Activated CD4-positive, alpha-beta T cell treated with anti-CD3 and anti-CD28 coated beads, Interleukin-10, Interleukin-2, amounts not matched to agents 100 ng/mL and 50 ng/mL, durations not matched to agents 16 hours and 8 hours (primary cell): ENCODE measurements at places on chromosomes 3 and 15.

GRCh38 chr3:5051772-5052171, 70.3 kb upstream of the ARL8B start:
- DNase-seq: peak; percentile 74

DNA sequence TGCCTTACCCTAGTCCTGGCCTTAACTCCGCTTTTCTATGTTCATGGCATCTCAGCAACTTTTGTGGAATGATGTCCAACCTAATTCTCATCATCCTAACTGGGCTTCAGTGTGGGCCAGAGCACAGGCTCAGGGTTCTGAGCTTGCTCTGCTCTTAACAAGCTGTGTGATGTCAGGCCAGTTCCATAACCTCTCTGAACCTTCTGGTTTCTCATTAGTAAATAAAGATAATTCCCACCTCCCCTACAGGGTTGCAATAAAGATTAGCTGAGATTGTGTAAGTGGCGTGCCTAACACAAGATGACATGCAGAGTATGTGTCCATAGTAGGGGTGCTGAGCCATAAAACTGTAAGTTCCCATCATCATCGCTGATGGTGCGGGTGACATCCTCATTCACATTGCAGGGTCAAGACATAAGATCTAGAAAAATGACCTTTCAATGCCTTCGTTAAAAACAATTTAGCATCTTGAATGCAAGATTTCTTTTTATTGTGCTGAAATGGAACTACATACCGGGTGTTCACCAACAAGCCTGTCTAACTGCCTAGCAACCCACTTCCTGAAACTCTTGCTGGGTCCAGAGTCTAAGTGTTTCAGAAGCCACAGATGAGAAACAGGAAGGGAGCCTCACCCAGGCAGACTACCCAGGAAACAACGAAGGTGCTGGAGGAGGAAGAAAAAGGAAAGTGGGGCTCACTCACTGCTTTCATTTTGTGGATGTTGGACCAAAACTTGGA, 36.2 kb downstream of the CDCP1 start:
- DNase-seq: peak; percentile 75

- DNase-seq: no peak
Observed at GRCh38 chr15:51051776-51052175, 42.9 kb downstream of the TNFAIP8L3 start.

- no peak for DNase-seq
Observed at GRCh38 chr15:22930782-22931484, 49.2 kb downstream of the CYFIP1 start.

DNA sequence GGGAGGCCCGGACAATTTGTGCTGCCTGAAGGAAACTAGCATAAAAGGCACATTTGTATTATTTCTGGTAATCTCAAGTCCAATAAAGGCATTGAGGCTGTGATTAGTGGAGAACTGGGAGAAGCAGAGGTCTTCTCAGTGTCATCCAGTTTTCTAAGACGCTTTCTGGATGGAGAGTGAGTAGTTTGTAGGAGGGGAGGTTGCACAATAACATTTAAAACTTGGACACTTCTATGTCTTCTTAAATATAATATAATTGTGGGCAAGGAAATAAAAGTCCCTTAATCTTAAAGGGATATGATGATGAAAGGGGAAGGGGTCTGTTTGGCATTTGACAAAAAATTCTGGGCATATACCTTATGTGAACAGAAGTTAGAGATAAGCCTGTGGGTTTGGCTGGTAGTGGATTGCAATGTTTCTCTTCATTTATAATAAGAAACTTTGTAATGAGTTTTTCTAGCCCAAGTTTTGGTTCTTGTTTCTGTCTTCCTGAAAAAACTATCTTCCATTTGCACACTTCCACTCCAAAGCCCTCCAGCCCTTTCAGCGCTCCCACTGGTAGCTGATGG, 291.6 kb upstream of the TGFBR2 start:
- no peak for DNase-seq

GRCh38 chr3:110793611-110794010, 278.0 kb upstream of the NECTIN3 start:
- no peak for DNase-seq

- DNase-seq: no peak
Observed at GRCh38 chr3:64238971-64239667, 13.9 kb upstream of the PRICKLE2 start.

DNA sequence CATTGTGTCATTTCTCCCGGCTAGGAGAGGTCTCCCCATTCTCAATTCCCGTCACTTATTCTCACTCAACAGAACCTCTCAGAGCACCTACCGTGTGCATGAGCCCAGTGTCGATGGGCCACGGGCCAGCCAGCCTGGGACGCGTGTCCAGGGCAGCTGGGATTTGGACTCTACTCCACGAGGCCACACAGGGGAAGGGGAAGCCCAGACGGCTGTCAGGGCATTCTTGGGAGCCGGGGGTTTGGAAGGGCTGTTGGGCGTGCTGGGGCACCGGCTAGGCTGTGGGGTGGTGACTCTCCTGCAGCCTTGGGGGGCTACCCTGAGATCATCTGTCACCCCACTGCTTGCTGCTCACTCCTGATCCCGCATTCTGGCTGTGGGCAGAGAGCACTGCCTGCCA, 41.7 kb upstream of the PCSK6 start:
- DNase-seq: no peak

- no peak for DNase-seq
Observed at GRCh38 chr3:12670365-12671119, 6.6 kb upstream of the RAF1 start.

- DNase-seq: peak; percentile 96
Observed at GRCh38 chr15:63504247-63504978, at the start of gene USP3. Gene USP3, plus strand, starts transcription at chr15:63504593. Its CDS starts 147 bp downstream, at chr15:63504740.

GRCh38 chr3:38608086-38608775, 41.3 kb downstream of the SCN5A start:
- DNase-seq: no peak

- peak; percentile 52 for DNase-seq
Observed at GRCh38 chr3:68249265-68249664, 594.9 kb upstream of the SUCLG2 start.

GRCh38 chr3:131883086-131883485, 151.7 kb downstream of the CPNE4 start:
- no peak for DNase-seq

DNA sequence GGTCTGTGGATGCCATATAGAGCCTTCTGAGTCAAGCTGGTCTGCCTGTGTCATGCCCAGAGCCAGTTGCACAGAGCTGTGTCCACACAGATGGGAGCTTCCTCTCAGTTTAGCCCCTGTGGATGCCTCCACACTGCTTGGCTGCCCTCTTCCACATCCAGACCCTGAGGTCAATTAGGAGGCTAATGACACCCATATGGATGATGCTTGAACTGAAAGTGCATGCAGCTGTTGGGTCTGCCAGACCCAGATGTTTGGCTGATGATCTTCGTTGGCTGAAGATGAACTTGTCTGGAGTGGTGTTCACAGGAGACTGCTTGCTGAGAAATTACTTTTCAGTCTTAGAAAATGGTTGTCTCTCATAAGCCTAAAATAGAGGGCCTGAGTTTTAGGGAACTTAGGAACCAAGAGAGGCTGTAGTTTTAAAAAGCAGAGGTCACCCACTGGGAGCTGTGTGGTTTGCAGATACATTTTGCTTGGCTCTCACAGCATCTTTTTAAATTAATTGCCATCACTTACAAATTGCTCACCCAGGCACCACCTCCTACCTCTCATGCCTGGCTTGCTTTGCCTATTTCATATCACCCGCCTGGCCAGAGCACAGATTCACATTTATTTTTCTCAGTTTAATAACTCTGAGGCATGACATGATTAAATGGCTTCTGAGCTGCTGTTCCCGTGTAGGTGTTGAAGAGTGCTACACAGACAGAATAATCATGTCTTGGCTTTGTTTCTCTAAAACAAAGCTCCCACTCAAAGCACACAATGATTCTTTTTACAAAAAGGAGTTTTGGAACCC, 176.1 kb downstream of the MINAR1 start:
- DNase-seq: no peak

GRCh38 chr15:40793216-40793989, 13.5 kb upstream of the ZFYVE19 start:
- DNase-seq: peak; percentile 76

DNA sequence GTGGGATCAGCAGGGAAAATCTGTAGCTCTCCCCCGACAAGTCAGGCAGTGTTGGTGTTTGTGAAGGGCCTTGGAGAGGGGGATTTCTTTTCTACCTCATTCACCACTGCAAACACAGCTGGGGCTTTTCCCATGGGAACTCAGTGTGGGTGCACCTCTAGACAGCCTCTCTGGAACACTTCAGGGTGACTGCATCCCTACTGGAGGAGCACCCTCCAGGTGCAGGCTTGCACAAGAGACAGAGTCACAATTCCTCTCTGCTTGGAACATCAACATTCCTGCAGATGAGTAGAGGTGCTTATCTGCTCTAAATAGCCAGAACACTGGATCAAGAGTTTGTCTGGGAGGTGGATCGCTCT, 72.7 kb upstream of the AKAP13 start:
- no peak for DNase-seq

- no peak for DNase-seq
Observed at GRCh38 chr15:46753946-46754345, 963.4 kb upstream of the SEMA6D start.

DNA sequence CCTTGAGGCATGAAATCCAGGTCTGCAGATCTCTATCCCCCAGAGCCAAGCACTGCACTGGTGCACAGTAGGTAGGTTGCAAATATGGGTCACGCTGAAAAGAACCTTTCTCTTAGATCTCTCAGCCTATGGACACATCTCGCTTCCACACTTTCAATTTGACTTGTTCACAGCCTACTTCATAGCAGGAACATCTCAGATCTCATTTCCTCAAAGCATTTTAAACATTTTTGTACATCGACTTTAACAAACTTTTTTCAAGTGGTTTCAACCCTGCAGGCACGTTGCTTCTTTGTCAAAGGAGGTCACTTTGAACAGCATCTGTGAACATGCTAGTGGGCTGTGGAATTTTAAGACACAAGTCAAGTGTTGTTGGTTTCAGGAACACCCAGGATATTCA, 76.0 kb downstream of the SLC12A8 start:
- DNase-seq: no peak

GRCh38 chr15:68583936-68584755, 5.4 kb downstream of the CORO2B start:
- DNase-seq: no peak

DNA sequence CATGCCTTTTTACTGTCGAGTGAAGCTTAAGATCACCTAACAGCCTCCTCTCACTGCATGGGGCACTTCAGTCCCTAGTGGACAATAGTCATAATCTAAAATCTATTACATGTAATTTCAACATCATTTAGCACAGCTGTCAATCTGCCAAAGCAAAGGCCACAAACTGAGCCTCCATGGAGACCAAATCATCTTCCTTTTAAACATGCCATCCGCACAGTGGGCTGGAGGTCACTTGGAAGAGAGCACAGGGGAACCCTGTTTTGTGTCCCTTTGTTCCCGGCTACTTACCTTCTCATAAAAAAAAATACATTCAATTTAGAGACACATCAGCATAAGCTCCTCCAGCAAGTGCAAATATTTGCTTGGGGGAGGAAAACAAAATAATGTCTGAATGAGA, 167.3 kb downstream of the SQOR start:
- DNase-seq: no peak

- DNase-seq: peak; percentile 31
Observed at GRCh38 chr3:171704002-171704401, 106.3 kb downstream of the PLD1 start.

DNA sequence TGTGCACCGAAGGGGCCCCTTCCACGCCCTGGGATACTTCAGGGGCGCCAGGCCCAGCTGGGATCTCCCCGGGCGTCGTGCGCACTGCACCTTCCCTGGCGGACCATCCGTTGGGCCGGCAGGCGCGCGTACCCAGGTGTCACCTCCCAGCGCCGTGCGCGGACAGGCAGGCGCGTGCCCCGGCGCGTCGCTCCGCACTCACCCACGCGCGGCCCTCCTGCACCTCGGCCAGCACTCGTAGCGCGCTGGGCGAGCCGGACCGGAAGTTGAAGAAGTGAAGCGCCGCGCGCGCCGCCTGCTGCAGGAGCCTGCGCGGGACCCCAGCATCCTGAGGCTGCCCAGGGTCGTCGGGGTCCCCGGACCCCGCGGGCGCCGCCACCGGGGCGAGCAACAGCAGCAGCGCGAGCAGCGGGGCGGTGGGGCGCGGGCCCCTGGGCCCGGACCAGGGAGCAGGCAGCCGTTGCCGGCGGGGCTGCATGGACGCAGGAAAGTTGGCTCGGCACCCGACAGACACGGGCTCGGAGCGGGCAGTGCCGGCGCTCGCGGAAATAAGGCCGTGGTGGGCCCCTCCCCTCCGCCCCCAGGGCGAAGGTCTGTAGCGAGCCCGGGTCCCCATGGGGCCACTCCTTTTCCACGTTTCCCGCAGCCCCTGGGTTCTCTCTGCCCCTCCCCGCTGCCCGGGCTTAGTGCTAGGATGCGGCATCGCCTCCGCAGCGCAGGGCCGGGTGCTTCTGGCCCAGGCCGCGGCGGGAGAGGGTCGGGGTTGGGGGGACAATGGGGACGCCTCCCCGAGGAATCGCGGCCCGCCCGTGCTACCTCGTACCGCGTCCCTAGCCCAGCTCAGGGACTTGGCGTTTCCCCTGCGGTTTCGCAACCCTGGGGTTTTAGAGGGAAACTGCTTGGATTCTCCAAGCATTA, at the start of gene RARRES1:
TSS of gene RARRES1 (minus strand) at position 520 of the 918 bp plus-strand sequence. CDS start at position 478, 42 bp downstream.
- peak; percentile 50 for DNase-seq

- no peak for DNase-seq
Observed at GRCh38 chr3:65617209-65617608, 421.5 kb downstream of the MAGI1 start.

DNA sequence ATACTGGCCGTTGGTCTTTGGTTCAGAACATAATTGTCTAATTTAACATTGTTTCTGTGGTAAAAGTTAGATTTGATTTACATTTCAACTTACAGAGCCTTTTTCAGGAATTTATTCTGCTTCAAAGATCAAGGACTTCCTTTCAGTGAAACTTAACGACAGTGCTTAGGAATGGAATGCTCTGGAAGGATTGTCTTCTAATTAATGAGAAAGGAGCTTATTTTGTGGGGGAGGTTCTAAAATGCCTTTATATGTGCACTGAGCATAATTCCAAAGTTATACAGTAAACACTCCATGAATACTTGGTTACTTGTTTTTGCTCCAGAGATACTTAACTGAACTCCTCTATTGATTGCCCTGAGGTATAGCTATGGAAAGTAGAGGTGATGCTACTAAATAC, 75.7 kb downstream of the CACNA1D start:
- DNase-seq: no peak

DNA sequence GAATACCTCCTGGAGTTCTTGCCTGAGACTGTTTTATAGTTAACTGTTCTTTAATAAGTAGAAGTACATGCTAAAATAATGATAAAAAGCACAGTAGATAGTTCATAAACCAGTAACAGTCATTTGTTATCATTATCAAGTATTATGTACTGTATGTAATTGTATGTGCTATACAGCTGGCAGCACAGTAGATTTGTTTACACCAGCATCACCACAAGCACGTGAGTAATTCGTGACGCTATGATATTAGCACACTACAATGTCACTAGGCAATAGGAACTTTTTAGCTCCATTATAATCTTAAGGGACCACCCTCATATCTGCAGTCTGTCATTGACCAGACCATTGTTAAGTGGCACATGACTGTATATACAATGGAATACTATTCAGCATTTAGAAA, 534.7 kb downstream of the FHIT start:
- no peak for DNase-seq

- no peak for DNase-seq
Observed at GRCh38 chr3:181713676-181714612, 2.2 kb downstream of the SOX2 start.

- DNase-seq: no peak
Observed at GRCh38 chr3:12630292-12630691, 33.6 kb downstream of the RAF1 start.

GRCh38 chr3:187750513-187751123, 5.3 kb upstream of the BCL6 start:
- DNase-seq: no peak

GRCh38 chr3:155519078-155519477, 225.6 kb upstream of the STRIT1 start:
- no peak for DNase-seq
